ENCODE measurements at places on chromosomes 4 and X.

DNA sequence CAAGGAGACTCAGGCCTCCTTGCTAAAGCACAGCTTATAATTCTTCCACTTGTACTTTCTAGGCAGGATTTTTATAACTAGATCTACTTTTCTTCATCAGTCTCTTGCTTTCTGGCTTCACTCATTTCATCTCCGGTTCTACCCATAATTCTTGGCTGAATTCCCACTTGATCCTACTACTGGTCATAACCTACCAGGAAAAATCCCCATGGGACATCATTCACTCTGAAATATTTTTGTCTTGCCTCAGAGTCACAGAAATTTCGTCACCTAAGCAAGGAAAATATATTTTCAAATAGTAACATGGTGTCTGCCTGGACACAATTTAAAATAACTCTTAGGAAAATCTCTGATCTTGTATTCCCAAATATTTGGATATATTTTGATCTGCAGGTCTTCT is 122.3 kb downstream of the TEX13A start:
- DNase-seq, result no peak

- DNase-seq, result no peak
Observed at GRCh38 chr4:142405695-142406498, 440.2 kb downstream of the INPP4B start.

DNA sequence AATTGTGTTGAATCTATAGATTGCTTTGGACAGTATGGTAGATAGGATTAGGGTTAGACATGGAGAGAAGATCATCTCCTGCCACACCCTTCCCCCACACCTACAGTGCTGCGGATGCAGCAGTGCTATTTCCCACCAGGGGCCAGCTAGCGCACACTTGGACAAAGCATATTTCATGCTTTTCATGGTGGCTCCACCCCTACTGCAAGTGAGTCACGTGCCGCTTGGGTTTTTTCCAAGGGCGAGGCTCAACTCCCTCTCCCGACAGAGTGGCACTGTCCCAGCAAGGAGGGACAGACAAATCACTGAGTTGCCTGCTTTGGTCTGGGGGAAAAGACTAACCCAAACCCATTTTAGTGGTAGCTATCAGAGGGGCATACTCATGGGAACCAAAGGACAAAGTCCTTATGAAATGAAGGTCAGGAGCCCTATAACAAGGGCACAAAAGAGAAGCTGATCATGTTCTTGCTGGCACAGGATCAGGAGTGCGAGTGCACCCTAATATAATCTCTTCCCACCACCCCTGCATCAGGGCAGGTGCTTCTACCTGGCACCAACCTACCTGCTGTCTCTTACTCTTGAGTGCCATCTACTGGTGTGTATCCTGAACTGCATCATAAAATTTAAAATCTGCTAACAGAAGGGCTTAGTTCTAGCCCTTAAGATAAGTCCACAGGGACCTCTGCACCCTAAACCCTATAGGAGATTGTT is 55.1 kb upstream of the PGAM4 start:
- no peak for DNase-seq

DNA sequence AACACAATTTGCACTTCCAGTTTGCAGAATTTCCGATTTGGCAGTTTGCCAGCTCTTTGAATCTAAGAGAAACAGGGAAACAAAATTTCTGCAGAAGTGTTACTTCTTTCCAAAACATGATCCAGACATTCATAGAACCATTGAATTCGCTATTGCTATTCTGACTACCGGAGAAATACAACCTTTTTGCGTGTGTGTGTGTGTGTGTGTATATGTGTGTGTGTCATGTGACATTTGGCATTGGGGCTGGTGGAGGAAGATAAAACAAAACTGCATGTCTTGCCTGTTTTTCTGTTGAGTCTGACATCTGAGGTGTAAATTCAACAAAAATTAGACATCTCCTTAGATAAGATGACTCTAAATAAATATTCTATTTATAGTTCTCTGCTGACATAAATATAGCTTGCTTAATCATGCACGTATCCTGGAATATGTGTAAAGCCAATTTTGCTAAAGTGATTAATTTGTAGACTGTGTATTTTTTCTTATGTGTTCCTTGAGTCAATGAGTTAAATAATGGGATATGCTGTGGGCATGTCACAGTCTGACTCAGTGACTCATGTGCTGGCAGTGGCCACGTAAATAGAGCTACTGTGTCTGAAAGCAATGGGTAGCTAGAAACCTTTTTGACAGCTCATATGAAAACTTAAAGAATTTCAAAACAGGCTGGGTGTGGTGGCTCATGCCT is 98.9 kb downstream of the HPGD start:
- no peak for DNase-seq

GRCh38 chrX:96763608-96764007 is 79.0 kb downstream of the DIAPH2 start:
- DNase-seq, result no peak

DNA sequence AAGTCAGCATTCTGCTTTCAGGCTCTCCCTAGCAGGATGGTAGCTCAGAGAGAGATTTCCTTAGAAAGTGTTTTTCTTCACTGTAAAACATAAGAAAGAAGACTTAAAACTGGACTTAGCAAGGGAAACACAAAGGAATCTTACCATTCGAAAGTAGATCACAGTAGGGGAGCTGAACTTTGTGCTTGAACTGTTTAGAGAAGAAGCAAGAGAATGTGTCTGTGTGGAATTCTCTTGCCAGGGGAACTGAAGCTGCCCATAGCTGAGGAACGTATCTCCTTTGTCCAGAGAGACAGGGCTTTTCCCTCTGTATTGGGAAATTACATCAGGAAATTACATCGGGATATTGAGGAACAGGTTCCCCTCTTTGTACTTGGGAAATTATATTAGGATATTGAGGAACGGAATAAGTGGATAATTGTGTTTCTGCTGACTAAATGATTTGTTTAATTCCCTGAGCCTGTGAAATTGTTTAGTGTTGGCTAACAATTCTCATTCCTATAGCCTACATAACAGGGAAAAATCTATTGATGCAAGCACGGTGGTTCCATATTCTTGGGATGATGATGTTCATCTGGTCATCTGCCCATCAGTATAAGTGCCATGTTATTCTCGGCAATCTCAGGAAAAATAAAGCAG is 21.2 kb downstream of the SRD5A3 start:
- no peak for DNase-seq

DNA sequence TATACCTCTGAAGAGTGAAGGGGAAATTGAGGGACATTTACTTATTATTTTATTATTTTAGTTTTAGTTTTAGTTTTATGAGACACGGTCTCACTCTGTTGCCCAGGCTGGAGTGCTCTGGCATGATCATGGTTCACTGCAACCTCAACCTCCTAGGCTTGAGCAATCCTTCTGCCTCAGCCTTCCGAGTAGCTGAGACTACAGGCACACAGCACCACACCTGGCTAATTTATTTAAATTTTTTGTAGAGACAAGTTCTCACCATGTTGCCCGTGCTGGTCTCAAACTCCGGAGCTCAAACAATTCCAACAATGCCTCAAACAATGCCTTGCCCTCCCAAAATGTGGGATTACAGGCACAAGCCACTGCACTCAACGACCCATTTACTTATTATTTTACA is 68.4 kb upstream of the BMP2K start:
- DNase-seq, result no peak

DNA sequence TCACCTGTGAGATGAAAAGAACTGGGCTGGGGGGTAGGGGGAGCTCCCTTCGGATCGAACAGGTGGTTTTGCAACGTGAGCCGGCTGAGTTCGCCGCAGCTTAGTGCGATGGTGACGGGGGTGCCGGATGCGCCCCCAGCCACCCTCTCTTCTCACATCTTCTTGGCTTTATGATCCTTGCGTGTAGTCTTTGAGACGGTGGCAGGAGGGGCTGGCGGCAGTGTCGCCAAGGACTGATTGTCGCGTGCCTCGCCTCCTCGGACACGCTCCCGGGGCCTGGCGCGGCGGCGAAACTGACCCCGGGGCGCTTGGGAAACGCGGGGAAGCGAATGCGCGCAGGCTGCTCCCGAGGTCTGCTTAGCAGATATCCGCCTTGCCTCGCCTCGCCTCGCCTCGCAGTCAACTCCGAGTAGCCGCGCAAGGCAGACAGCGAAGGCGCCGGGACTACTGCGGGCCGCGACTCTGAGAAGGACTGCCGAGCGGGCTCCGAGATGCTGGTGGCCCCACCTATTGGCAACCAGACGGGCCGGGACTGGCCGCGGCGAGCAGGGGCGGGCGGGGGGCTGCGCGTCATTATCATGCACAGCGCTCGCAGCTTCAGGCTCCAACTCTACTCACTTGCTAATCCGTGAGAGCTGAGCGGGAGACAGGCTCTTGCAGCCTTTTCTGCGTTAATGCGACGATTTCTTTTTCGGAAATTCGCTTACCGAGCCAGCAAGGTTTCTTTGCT is 1.5 kb downstream of the GRID2 start:
- DNase-seq, result no peak

DNA sequence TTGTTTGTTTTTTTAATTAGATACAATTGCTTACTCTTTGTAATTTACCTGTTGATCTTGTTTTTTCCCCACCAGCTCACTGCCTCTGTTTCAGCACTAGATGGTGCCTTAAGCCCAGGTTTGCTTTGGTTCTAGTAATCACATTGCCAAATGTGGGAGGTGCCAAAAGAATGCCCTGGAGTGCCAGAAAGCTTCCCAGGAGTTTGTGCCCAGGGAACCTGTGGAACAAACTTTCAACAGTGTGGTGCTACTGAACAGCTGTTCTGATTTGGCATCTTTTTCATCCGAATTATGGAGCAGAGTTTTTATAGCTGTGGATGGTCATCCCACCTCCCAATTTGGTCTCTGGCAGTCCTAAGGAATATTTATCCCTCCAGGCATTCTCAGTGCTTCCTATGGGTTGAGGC is 1000.7 kb downstream of the STIM2 start:
- no peak for DNase-seq

- DNase-seq, result no peak
Observed at GRCh38 chr4:112637552-112637866, 566 bp downstream of the LARP7 start.

GRCh38 chr4:56080384-56080783 is 131.6 kb downstream of the CEP135 start:
- no peak for DNase-seq

GRCh38 chr4:1720163-1720983 is 750 bp downstream of the TMEM129 start:
- no peak for DNase-seq

DNA sequence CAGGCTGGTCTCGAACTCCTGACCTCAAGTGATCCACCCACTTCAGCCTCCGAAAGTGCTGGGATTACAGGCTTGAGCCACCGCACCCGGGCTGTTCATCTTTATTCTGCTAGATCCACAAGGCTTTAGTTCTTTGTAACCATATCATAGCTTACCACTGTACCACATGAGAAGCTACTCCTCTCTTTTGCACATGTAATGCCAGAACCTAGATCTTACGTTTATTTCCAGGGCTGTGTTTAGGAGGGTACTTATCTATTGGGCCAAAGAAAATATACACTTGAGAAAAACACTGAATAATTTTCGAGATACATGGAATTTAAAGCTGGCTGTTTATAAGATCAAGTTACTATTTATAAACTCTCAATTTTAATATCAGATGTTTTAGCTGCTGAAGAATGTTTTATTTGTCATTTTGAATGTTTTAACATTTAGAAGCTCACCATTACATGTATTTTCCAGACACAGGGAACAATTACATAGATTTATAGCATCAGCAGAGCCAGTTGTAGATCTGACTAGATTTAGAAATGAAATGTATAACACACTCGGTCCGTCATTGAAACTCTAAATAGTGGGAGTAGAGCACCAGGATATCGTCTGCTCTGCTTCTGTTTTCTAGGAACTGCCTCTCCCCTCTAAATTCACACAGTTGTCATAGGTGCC is 155.3 kb upstream of the HAND2 start:
- no peak for DNase-seq

DNA sequence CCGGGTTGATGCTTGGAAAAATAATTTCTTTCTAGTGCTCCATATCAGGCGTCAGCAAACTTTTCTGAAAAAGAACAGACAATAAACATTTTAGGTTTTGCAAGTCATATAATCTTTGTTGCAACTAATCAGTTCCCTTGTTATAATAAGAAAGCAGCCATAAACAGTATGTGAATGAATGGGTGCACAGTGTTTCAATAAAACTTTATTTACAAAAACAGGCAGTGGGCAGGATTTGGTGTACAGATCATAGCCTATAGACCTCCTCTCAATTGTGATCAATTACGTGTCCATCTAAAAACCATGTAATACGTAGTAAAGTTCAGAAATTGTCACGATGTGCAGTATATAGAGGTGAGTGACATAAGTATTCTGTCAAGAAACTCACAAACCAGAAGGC is 143.4 kb downstream of the AREG start:
- DNase-seq, result no peak
